Hematopoietic multipotent progenitor cell treated with erythropoietin and hydrocortisone succinate and interleukin-3 and kit ligand, for 6 days (in vitro differentiated cells): ENCODE measurements at places on chromosomes 11 and 22.
A peak's percentile ranks its signal among the peaks of the same experiment; 100 is the strongest.

DNA sequence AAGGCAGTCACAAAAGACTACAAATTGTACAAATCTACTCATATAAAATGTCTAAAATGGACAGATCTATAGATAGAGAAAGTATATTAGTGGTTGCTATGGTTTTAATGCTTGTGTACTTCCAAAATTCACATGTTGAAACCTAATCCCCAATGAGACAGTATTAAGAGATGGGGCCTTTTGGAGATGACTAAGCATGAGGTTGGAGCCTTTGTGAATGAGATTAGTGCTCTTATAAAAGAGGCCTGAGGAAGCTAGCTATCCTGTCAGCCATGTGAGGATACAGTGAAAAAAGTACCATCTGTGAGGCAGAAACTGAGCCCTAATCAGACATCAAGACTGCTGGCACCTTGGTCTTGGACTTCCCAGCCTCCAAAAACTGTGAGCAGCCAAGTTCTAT lies 82.6 kb downstream of the CYP2R1 start:
- no peak for DNase-seq

DNA sequence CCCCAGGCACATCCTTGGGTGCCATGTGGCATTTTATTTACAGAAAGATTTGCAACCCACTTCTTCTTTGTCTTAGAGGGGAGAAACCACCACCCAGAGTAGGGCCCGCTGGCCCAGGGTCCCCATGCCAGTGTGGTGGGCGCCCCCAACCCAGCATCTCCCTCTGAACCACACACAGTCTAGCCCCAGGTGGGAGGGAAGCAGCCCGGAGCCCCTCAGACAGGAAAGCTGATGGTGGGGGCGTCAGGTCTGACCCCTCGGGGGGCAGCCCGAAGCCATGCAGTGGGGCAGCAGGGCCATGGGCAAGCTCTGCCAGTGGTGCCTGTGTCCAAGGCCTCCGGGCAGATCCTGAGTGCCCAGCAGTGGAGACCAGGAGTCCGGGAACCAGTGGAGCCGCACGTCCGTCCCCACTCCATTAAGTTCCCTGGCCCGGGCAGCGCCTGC lies 11.7 kb downstream of the TRPM5 start:
- DNase-seq = no peak

- DNase-seq = no peak
These were observed 5.9 kb downstream of the PTPRJ start for GRCh38 chr11:47986219-47986618.

- DNase-seq = no peak
These were observed 102.3 kb downstream of the TP53I11 start for GRCh38 chr11:44848203-44848962.

- DNase-seq = no peak
These were observed 67.2 kb upstream of the SC5D start for GRCh38 chr11:121225382-121225781.

DNA sequence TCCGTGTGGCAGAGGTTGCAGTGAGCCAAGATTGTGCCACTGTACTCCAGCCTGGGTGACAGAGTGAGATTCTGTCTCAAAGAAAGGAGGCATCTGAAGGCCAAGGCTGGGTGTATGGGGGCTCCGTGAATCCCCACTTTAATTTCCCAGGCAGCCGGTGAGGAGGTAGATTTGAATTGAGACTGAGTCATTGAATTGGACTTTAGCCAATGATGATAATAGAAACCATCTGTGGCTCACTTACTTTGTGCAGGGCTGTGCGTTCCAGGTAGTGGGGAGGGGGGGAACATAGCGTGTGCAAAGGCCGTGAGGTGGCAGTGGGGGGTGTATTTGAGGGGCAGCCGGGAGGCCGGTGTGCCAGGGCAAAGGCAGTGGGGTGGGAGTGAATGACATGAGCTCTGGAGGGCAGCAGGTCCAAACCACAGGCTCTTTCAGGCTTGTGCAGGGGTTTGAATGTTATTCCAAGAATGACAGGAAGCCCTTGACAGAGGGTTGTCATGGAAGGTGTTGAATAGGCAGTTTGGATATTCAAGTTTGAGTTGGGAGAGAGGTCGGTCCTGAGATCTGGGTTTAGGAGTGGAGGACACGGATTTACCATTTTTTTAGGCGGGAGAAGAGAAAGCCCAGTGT lies 6.1 kb downstream of the ARHGAP8 start:
- no peak for DNase-seq

- DNase-seq = no peak
These were observed 70.5 kb upstream of the SESN3 start for GRCh38 chr11:95301474-95301873.

DNA sequence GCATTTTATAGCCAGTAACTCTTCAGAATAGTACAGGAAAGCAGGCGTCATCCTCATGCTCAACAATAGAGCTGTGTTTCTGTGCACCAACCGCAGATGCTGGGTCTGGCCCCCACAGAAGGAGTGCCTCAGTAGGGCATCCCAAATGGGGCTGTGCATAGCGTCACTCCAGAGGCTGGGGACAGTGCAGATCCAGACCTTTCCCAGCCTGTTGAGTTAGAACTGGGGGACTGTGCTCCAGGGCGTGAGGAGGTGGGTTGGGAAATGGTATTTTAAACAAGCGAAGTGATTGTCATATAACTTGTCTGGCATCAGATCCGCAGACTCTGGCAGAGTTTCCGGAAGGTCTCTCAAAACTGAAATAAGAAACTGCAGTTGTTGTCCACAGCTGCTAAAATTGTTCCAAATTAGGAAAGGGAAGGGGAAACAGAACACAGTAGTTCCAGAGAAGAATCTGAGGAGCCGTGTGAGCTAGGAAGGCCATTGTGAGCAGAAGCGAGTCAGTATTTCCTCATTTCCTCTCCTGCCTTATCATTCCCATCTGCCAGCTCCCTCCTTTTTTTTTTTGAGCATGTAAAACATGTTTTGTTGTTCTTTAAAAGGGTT lies 52.2 kb downstream of the JAM3 start:
- DNase-seq = no peak

DNA sequence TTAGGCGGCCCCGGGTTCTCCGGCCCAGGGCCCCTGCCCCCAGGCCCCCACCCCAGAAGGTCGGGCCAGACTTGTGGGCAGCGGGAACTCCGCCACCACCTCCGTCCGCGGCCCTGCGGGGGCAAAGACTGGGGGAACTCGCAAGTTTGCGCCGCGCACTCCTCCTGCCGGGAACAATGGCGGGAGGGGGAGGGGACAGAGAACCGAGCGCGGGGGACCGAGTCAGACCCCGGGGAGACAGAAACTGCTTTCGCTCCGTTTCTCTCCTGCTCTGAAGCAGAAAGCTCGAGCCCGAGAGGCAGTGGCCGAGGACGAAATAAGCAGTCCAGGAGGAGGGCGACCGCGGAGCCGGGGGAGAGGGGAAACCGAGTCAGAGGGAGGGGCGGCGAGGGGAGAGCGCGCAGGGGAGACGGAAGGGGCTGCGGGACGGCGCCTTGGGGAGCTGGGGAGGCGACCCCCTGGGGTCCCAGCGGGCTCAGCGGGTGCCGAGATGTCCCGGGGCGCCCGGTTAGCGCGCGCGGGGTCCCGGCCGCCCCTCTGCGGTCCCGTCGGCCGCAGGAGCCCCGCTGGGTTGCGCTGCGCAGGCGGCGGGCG lies 555 bp downstream of the TP53I11 start:
- no peak for DNase-seq

DNA sequence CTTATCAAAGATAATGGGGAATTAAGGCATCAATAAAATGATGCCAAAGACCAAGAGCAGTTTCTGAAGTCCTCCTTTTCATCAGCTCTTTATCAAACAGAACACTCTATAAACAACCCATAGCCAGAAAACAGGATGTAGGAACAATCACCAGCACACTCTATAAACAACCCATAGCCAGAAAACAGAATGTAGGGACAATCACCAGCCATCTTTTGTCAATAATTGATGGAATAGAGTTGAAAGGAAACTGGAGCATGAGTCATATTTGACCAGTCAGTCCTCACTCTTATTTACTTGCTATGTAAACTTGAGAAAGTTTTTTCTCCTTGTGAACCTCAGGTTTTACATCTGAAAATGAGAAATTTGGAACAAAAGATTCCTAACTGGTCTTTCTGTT lies 10.0 kb downstream of the MS4A2 start:
- no peak for DNase-seq

DNA sequence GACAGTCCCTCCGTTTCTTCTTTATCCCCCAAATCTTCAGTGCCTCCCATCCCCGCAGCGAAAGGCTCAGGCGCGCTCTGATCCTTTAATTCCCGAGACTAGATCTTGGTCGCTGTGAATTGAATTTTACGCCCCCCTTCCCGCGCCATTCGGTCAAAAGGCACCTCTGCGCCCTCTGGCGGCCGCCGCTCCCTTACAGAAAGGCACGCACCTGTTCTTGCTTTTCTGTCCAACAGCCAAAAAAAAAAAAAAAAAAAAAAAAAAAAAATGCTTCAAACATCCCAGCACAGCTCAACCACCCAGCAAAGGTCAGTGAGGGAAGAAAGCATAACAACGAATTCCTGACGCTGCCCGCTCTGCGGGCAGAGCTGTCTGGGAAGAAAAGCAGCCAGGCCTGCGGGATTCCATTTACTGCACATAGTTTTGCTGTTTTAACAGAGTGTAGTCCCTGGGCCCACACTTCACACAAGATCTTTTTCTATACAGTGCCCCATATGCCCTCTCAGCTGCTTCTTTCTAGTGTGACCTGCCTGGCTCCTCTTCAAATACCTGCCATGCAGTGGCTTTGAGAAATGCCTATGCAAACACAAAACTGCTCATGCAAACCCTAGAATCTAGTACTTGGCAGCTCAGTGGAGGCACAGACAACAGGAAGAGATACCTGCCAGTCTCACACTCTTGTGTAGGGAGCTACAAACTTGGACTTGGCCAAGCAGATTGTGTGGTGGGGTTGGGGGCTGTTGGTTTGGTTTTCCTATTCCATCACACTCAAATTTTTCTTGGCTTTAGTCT lies 1.3 kb upstream of the ESAM start:
- peak; percentile 88 for DNase-seq

- peak; percentile 39 for DNase-seq
These were observed 30.6 kb downstream of the RSF1 start for GRCh38 chr11:77789731-77790476.

- no peak for DNase-seq
These were observed 1.6 kb downstream of the PTPRCAP start for GRCh38 chr11:67435727-67436458.

GRCh38 chr11:119823077-119823476 lies 94.1 kb upstream of the NECTIN1 start:
- no peak for DNase-seq

DNA sequence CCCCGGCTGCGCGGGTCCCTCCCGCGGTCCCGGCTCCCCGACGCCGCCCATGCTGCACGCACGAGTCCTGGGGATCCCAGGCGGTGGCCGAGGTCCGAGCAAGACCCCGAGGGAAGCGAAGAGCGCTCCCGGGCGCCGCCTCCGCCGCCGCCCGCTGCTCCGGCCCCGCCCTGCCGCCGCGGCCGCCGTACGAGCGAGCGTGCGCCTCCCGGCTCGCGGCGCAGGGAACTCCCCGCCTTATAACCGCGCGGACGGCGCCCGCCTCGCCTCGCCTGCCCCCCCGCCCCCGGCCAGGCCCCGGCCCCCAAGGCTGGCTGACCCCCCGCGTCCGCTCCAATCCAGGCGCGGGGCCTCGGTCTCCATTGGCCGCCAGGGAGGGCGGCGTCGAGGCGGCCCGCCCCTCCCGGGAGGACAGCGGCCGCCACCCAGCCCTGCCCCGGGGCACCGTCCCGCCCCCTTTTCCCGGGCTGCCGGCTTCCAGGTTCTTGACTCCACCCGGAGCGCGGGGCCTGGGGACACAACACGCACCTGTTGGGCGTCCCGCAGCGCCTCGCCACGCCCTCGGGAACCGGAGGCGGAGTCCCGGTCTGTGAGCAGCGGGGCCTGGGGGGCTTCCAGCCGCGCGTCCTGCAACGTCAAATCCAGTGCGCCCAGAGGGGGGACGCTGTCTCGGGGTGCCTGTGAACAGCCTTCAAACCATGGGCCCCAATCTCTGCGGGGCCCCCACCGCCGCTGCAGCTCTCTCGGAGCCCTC lies at the start of gene FADS3:
TSS of gene FADS3 (minus strand) at position 215 of the 754 bp plus-strand sequence. CDS start at position 51, 164 bp downstream.
- peak; percentile 82 for DNase-seq

GRCh38 chr22:27088026-27088425 lies 430.6 kb downstream of the MIAT start:
- no peak for DNase-seq
